ENCODE measurements at places on chromosomes 4 and X. TPM values are rescaled to one million over a fixed set of nuclear protein-coding genes. Genes with fewer than 3 reads are reported as not detected.

- no peak for DNase-seq
These were observed 49.5 kb downstream of the PSAPL1 start for GRCh38 chr4:7384929-7385890.

DNA sequence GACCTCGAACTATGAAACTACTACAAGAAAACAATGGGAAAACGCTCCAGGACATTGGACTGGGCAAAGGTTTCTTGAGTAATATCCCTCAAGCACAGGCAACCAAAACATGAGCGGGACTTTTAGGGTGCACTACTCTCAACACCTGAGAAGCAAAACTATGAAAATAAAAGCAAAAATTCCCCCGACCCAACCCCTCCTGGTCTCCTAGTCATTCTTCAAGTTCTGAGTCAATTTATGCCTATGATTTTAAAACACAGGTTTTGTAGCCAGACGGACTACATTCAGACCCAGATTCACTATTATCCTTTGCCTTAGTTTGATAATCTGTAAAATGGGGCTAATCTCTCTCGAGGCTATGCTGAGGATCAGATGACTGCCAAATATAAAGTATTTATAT, 97.0 kb downstream of the SOWAHB start:
- no peak for DNase-seq

DNA sequence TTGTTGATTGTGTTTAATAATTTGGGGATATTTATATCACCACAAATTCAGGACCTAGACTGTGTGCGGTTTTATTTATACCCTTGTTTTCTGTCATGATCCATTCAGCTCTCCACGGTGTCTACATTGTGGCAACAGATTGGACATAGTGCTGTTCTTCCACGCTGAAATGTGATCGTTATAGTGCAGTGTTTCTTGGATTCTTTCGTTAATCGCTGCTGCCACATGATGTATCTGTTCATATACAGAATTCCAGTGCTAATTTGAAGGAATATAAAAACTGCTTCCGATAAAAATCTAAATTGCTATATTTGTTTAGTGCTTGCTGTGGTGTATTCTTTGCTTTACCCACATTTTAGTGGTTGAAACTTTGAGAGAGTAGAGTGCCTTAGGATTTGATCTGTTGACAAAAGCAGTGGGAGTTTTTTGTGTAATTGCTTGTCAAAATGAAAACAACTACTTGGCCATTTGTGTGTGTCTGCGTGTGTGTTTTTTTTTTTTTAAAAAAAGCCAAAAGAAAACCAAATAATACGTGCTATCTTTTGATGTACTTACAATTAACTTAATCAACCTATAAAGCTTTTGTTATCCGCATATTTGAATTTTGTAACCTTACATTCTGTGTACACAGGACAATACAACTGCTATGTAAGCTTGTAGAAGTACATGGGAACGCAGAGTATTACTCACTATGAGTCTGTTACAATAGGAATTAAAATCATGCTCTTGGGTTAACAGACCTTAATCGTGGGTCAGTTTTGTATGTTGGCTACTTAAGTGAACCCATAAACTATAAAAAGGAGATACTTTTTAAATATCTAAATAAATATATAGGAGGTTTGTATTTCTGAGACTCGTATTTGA, 353.3 kb downstream of the ARHGAP24 start:
- DNase-seq, result no peak

GRCh38 chrX:103464072-103464773, 55.1 kb downstream of the RAB40A start:
- peak; percentile 8 for DNase-seq

- DNase-seq, result no peak
These were observed 182.1 kb downstream of the CPE start for GRCh38 chr4:165560941-165561340.

GRCh38 chrX:125236955-125237354, 82.7 kb upstream of the TEX13C start:
- no peak for DNase-seq

- peak; percentile 27 for DNase-seq
These were observed 69.4 kb upstream of the HGFAC start for GRCh38 chr4:3372264-3372932.

GRCh38 chr4:141814499-141814898, 178.1 kb downstream of the IL15 start:
- no peak for DNase-seq

DNA sequence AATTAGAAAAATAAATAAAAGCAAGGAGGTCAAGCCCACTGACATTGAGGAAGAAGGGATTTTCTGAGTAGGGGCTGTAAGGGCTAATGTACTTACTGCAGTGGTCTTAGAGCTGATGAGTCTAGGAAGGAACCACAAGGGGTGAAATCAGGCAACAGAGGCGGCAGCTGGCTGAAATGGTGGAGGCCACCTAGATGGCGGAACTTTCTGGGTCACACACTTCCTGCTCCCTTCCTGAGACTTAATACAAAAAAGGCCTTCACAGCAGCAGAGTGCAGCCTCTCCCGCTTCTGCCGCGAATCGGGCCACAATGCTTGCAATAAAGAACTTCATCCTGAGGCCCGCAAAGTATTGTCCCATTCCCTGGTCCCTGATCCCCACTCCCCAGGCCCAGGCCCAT, 15.4 kb downstream of the SNX12 start:
- DNase-seq, result peak; percentile 2

DNA sequence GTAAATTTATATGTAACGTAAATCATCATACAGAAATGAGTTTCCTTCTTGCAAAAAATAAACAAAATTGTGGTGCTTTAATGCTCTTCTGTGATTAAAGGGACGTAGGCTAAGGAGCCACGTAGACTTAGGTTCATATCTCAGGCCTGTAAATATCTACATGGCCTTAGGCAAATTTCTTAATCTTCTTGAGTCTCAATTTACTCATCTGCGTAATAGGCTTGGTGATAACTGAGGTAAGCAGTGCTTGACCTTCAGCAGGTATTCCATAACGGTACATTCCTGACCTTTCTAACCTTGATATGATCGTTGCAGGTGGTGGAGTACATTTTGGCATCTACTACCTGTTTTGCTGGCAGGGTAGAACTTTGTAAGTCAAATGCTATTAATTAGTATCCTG, 65.2 kb upstream of the TLR3 start:
- DNase-seq, result no peak

- DNase-seq, result no peak
These were observed 96.0 kb downstream of the TENM3 start for GRCh38 chr4:182339221-182339641.

DNA sequence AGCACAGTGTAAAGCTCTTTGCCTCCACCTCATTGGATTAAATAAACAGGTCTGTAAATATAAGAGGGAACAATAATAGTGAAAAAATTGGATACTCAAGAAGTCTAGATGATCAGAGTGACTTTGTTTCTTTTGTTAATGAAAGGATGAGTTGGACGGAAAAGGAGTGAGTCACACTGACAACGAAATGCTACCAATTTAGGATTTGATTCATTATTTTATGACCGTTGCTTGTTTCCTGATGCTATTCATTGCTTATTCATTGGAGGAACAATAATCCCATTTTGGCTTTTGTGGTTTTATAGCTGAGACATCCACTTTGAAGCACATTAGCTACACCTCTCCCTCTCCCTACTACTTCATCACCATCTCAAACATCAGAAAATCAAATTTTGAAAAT, 74.4 kb upstream of the DYNLT3 start:
- no peak for DNase-seq

DNA sequence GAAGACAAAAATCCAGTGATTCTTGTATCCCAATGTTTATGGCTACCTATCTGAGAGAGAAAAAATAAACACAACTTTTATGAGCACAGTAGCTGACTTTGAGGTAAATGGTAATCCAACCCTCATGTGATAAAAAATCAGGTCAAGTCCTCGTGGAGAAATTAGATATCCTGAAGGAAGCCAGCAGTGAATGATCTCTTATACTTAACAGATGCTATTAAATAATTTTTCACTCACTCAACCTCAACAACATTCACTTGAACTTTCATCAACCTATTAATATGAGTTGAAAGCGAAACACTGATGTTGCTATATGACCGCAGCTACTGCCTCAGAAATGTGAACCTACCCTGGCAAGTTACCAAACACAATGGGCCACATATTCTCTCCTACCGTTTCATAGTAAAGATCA, 105.4 kb downstream of the GPC3 start:
- no peak for DNase-seq

DNA sequence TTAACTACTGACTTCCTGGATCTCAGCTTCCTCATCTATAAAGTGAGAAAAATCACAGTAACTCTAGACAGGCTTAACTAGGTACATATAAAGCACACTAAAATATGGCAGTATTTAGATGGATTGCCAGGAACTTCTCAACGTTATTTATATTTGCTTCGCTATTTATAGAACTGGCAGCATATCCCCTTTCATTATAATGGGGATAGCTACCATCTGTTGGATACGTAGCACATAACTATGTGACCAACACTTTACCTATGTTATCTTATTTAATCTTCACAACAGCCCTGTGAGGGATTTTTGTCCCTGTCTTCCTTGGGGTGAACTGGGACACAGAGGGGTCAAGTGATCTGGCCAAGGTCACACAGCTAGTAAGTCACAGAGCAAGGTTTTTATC, 64.6 kb downstream of the ENPEP start:
- DNase-seq, result no peak

DNA sequence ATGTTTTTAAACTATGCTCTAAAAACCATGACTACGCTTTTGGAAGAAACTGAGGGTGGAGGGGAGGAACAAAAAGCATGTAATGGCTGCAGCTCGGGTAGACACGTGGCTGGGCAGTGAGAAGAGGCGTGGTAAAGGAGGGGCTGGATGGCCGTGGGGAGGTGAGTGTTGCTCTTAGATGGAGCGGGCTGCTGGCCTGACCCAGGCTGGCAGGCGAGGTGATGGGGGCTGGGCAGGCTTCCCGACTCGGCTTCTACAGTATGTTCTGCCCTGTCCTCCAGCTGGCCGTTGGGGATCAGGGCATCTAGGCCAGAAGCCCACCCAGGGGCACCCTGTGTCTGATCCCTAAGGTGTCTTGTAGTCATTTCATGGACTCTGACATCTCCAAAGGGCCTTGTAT, 60.7 kb downstream of the EFHC2 start:
- DNase-seq, result no peak

DNA sequence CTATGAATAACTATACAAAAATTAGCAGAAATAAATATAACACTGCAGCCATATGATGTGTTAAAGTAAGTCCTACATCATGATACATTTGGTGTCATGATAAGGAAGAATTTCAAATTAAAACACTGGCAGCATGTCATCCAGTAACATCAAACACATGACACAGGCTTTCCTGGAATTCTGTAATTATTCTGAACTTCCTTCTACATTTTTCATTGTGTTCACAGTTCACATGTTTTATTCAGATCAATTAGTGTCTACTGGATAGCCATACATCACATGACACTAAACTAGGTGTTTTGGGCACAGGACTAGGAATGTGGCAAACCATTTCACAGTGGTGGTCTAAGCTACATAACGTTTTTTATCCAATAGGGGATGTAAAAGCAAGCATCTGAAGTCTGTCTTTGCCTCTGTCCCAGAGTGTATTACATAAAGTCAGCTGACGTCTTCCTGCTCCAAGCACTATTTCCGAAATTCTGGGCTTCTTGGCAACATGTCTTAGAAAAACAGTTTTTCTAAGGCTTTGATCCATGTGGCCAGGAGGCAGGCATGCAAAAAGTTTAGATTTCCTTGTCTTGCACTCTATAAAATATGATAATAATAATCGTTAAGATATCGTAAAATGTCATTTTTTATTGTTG, 707.9 kb downstream of the CENPC start:
- DNase-seq, result no peak

GRCh38 chrX:41596596-41596995, 92.2 kb upstream of the GPR34 start:
- no peak for DNase-seq

- DNase-seq, result no peak
These were observed 29.1 kb upstream of the C1QTNF7 start for GRCh38 chr4:15398732-15399131.

Gene EVC2
- 0.09 TPM for polyA plus RNA-seq

Gene EDA2R
- polyA plus RNA-seq, result not detected

Gene ADAM29
- polyA plus RNA-seq, result not detected

Gene CENPVL1
- not detected for polyA plus RNA-seq

Gene CXCL13
- polyA plus RNA-seq, result not detected

Gene DSPP
- polyA plus RNA-seq, result not detected

Gene TMPRSS11A
- polyA plus RNA-seq, result not detected

Gene EREG
- 2.7 TPM for polyA plus RNA-seq

Gene ASMTL
- polyA plus RNA-seq, result 19.0 TPM

Gene TEX13C
- not detected for polyA plus RNA-seq

Gene FRMPD3
- polyA plus RNA-seq, result not detected

Gene SPANXA2
- not detected for polyA plus RNA-seq

Gene NEXMIF
- polyA plus RNA-seq, result not detected

Gene WAS
- polyA plus RNA-seq, result 38.0 TPM

Gene FAM184B
- polyA plus RNA-seq, result not detected

Gene IL13RA2
- polyA plus RNA-seq, result not detected

Gene ZNF330
- polyA plus RNA-seq, result 27.7 TPM

Gene CPXCR1
- polyA plus RNA-seq, result not detected
